Stimulated activated CD4-positive, alpha-beta T cell treated with anti-CD3 and anti-CD28 coated beads, TNF-alpha, amount 100 ng/mL, for 4 hours (primary cell): ENCODE measurements at places on chromosomes 5 and 9.

GRCh38 chr9:71506821-71507220 is 261.5 kb downstream of the CEMIP2 start:
- no peak for DNase-seq

- DNase-seq = no peak
These were observed 103.4 kb downstream of the MELK start for GRCh38 chr9:36676091-36676490.

DNA sequence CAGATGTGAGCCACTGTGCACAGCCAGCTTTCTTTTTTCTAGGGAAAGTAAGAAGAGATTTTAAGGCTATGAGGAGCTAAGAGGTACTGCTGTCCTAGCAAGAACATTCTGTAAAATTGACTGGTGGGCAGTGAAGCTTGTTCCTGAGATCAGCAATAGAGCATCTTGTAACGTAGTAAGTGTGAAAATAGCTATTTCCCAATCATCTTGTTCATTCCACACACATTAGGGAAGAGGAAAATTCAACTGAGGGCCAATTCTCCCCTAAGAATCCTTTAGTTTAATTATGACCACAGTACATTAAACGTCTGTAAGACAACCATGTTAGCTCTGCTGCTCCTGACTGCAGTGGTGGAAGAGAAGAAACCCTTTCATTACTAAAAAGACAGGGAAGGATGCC is 246.2 kb downstream of the EFNA5 start:
- no peak for DNase-seq

DNA sequence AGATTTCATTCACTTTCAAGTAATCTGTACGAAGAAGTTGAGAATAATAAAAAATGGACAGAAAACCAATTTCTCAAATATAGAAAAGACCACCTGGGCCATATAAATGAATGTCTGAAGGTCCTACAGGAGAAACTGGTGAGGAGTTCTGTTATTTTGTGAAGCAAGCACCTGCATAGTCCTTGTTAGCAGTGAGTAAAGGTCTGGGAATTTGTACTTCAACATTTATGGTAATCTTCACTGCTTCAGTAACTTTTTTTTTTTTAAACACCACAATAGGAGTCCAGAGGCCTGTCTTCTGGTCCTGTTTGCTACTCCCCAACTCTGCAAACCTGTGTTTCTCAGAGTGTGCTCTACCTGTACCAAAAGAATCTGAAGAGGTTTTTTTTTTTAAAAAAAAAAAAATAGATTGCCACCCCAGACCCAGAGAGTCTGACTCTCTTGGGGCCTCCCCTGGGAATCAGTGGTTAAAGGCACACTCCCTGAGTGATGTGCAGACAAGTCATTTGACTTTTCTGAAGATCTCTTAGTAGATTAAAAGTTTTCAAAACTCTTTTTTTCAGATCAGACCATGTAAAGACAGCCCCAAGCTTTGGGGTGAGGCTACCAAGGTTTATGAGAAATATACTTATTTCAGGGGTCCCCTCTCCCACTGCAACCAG is 55.5 kb downstream of the FAM81B start:
- DNase-seq = no peak

GRCh38 chr5:173786286-173787187 is 101.6 kb upstream of the CPEB4 start:
- no peak for DNase-seq
